Activated naive CD4-positive, alpha-beta T cell treated with Interleukin-2 at 50 U/mL for 16 hours (primary cell): ENCODE measurements at places on chromosomes 16 and 17.

GRCh38 chr16:80033783-80034468 lies 433.4 kb upstream of the MAF start:
- no peak for DNase-seq

DNA sequence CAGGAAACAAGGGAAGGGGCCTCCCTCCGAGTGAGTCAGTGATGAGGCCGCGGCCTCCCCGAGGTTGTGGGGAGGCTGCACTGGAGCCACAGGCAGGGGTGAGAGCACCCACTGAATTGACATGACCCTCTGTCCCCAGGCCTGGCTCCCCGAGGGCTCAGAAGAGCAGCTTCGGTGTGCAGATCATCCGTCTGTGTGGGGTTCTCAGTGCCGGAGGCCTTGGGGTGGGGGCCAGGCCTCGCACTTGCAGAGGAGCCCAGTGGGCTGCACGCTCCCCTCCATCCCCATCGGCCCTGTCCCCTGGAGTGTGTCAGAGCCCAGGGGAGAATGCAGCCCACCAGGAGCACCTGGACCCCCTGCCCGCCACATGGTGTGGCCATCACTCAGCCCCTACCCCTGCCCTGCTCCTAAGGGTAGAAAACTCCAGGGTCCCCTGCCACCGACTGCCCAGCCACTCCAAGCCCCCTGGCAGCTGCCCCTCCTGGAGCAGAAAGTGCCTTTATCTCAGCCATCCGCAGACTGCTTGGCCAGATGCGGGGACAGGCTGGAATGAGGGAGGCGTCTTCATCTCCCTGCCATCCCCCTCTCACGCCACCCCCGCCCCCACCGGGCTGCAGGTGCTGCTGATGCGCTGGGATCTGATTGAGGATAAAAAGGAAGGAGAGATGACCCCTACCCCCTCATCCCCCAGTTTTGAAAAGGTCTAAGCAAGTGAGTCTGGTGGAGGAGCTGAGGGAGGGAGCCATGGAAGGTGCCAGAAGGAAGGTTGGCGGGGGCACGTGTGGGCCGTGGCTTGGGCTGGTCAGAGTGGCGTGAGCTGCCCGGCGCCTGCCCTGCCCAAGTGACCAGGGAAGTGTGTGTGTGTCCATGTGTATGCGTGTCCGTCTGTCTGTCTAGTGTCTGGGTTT lies 358.3 kb downstream of the SEC14L1 start:
- no peak for DNase-seq

- DNase-seq, result no peak
Observed at GRCh38 chr16:17204644-17205043, 266.1 kb downstream of the XYLT1 start.

DNA sequence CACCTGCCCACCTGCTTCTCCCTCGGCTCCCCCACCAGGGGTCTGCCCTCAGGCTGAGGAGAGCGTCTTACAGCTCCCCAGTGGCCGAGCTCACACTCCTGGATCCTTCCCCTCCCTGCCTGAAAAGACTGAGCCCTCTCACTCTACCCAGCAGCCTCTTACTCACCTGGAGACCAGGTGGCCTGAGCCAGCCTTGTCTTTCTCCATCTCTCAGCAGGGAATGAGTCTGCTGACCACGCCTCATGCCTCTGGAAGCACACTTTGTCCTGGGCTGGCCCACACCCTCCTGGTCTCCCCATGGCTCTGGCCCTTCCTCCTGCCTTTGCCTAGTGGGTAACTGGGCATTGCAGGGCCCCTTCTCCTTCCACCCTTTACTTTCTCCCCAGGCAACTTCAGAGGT lies 177.2 kb downstream of the ENGASE start:
- no peak for DNase-seq

DNA sequence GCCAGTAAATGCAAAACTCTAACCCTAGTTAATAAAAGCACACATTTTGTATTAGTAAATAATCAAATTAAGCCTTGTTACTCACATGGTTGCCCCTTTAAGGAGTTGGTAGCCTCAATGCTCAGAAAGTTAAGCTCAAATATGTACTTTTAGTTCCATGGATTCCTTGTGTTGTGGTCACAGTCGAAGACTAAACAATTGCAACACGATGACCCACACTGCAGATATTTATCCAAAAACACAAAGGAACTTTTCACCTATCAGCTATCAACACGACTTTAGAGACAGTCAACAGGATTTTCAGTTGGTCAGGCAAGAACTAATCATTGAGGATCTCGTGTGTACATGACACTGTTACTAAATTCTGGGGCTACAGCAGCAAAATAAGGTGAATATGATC lies 47.4 kb upstream of the NUDT7 start:
- no peak for DNase-seq

DNA sequence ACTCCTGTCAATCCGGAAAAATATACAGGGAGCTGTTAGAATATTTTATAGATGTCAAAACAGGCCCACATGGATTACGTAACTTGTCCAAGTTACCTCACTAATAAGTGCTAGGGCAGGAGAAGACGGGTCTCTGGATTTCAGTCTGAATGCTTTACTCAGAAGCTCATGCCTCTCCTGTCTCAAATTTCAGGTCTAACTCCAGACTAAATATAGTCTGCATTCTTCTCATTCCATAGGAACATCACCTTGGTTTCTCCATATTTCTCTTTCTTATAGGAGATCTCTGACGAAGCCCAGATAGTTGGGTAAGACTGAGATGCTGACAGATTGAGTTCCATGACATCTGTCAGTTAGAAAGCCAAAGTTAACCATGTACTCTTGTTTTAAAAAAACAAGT lies 174.2 kb downstream of the STX8 start:
- no peak for DNase-seq

DNA sequence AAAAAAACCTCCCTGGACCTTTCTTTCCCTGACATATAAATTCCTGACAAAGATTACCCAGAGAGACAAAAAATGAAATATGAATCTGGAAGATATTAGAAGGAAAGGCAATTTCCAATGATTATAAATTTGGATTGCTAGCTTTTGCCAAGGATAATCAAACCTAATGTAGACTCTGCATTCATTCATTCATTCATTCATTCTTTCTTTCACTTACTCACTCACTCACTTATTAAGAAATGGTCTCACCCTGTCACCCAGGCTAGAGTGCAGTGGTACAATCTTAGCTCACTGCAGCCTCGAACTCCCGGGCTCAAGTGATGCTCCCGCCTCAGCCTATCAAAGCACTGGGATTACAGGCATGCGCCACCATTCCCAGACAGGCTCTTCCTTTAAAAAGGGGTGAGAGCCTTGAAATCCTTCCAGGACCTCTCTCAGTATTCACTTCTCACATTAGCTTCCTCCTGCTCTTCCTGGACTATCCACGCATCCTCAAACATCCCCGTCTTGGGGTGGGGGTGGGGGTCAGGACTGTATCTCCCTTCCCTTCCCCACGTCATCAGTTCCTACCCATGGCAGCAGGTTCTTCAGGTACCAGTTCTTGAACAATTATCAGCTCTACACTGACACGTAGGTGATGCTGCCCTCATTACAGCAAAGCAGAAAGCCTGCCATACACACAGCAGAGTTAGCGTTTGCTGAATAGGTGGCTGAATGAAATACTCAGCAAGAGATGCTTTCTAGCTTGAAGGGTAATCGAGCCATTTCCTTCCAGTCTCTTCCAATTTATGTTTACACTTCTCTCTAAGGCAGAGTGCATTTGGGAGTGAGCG lies 19.8 kb downstream of the PRPSAP1 start:
- DNase-seq, result no peak

- DNase-seq, result no peak
Observed at GRCh38 chr17:68352041-68352440, 60.7 kb downstream of the ARSG start.

DNA sequence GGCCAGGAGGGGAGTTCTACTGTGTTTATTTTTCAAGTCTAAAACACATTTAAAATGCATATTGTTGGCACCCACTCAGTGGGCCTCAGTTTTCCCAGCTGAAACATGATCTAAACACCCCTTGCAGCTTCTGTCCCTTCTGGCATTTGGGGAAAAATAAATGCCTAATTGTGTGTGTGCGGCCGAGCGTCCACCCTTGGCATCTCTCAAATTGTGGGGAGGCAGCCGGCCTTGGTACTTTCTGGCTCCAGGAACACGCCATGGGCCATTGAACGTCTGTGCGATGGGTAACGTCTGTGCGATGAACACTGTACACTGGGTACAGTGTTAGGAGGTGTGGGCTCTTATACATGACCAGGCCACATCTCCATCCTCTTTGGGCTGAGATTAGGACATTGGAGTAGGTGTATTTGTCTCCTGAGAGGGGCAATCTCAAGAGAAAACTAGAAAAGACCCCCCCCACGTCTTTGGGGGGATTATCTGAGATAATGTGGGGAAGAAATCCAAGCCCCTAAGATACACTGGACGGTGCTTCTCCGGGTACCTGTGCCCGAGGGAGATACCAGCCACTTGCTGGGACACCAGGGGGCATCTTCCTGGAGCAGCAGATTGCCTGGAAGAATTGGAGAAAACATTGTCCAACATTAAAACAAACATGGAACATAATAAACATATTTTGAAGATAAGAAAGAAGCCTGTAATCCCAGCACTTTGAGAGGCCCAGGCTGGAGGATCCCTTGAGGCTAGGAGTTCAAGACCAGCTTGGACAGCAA lies 54.9 kb downstream of the RAB11FIP4 start:
- no peak for DNase-seq

DNA sequence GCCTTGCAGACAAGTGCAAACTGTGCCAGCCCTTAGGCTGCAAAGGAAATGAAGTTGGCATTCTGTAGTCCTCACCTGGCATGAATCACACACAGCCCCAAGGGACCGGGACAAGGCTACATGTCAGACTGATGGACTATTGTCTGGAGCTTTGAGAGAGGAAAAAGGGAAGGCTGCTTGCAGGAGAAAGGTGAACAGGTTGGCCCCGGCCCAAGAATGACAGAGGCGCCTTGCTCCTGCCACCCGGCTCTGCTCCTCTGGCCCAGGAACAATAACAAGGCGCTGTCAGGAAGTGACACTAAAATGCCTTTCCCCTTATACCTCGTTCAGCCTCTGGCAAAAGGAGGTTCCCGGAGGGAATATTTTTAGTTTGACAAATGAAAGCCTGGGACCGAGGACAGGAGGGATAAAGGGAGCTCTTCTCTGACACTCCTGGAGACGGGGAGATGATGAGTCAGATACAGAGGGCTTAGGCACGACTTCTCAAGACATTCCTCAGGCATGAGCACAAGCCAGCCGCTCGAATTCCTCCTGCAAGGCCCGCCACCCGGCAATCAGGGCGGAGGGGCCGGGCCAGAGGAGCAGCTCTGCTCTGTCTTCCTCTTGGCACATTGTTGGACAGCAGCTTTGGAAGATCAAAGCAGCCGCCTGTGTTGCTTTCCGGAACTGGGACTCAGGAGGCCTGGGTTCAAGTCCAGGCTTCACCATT lies 105.8 kb downstream of the NOG start:
- no peak for DNase-seq

DNA sequence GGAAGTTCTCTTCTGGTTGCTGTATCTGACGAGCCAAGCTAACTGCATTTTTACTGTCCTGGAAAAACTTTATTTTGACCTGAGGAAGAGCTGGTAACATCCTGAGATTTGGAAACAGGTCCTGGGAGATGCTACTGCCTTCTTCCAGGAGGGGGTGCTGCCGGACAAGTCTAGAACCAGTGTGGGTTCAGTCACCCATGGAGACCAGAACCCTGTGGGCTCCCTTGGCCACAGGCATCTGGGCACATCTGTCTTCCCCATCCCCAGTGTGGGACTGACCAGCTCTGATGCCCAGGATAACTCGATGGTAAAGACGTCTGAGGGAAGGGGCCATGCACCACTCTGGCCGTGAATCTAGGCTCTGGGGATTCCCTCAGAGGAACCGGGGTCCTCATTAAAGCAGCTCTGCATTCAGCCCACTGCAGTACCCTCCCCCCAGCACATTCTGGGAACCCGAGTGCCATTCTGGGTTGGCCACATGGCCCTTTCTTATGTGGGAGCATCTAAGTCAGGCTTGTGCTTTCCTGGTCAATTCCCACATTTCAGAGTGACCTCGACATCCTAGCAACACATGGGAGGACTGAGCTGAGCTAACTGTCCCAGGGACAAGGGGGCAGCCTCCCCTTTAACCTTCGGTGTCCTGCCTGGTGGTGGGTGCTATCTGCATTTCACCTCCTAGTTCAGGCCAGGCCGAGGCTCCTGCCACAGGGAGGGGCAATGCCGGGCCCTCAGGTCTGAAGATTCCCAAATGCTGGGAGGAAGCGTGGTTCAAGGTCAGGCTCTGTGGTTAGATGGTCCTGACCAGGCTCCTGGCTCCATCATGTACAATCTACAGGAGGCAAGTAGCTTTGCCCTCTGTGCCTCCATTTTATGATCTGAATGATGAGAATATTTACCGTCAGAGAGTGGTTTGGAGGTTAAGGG lies 6.4 kb downstream of the C16orf86 start:
- DNase-seq, result peak; percentile 50

DNA sequence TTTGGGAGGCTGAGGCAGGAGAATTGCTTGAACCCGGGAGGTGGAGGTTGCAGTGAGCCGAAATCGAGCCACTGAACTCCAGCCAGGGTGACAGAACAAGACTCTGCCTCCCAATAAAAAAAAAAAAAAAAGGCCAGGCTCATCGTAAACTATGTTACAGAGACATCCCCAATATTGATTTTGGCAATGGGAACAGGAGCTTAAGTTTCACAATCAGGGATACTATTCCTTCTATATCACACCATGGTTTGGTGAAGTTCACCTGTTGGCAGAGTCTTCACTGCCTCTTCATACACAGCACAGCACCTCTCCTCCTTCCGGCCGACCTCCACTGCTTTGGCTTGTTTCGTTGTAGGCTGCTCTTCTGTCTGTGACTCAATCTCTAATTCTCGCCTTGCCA lies 21.2 kb downstream of the UTP6 start:
- DNase-seq, result no peak

- no peak for DNase-seq
Observed at GRCh38 chr17:34227707-34228106, 27.4 kb upstream of the CCL2 start.

- DNase-seq, result no peak
Observed at GRCh38 chr16:19853132-19853741, 31.4 kb downstream of the GPRC5B start.

DNA sequence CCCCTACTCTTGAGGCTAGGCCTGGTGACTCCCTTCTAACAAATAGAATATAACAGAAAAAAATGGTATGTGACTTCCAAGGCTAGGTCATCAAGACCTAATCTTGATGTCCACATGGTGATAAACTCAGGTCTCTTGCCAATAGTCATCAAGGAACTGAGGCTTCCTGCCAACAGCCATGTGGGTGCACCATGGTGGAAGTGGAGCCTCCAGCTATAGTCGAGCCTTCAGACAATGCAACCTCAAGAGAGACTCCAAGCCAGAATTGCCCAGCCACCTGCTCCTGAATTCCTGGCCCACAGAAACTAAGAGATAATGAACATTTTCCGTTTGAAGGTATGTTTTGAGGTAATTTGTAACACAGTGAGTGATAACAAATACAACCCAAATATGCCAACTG lies 55.9 kb upstream of the SREBF1 start:
- no peak for DNase-seq

- DNase-seq, result no peak
Observed at GRCh38 chr16:89074803-89075688, 18.6 kb upstream of the ACSF3 start.

DNA sequence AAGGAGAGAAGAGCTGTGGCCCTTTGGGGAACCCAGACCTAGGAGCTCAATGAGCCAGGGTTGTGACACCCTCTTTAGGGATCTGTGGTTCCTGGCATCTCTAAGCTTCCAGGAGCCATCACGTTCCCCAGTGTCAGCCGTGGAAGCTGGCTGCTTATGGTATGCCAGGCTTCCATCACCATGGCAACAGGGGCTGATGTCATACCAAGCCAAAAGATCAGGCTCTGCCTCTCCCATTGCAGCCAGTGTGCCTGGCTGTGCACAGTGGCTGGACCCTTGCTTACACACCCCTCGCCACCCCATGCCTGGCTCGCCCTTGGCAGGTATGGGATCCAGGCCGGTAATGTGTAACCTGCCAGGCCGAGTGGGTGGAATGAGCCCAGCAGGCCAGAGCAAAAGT lies 91.1 kb downstream of the SSH2 start:
- DNase-seq, result no peak

- DNase-seq, result no peak
Observed at GRCh38 chr17:59415397-59415796, 83.9 kb downstream of the YPEL2 start.
